ENCODE measurements at places on chromosomes 6 and 20.

DNA sequence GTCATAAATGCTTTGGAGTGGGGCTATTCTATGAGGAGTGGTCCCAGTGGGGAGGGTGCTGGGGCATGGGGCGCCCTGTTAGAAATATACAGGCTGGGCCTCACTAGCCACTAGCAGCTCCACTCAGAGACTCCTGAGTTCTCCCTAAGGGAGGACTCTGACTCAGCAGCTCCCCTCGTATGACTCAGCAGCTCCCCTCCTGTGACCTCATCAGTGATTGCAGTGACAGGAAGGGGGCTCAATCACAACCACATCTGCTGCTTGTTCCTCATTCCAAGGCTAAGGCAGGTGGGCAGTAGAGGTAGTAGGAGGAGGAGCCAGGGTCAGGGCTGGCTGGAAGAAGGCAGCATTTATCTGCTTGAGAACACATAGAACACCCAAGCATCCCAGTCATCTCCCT lies 73.7 kb downstream of the PRND start:
- peak; percentile 29 for DNase-seq

DNA sequence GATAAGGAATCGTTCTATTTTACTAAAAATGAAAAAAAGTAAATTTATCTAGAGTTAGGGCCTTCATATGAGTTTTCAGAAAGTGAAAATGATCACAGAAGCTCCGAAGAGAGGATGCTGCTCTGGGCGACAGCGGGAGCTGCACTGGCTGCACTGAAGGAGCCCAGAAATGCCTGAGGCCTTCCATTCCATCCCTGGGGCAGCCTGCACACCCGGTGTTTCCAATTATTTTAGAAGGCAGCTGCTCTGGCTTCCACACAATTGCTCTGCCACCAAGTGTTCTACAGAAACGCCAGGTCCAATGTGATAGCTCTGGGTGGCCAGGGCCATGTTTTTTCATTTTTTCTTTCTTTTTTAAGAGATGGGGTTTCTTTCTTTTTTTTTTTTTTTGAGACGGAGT lies 3.6 kb downstream of the DTNBP1 start:
- no peak for DNase-seq

DNA sequence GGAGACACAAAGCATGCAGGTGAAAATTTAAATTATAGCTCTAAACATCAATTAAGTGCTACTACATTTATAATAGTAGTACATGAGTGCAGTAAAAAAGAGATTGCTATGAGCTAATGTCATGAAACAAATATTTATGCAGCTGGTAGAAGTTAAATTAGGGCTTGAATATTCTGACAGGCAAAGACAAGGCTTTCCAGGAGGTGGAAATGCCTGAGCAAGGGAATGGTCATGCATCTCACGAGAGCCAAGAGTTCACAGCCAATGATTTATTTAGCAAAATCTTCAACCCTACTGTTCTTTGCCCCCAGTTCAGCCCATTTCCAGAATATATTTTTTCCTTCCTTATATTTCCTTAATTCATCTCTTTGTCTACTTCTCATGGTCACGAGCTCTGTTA lies 128.9 kb downstream of the HIVEP2 start:
- DNase-seq: no peak

GRCh38 chr6:111823831-111824607 lies 49.2 kb downstream of the FYN start:
- DNase-seq: no peak

DNA sequence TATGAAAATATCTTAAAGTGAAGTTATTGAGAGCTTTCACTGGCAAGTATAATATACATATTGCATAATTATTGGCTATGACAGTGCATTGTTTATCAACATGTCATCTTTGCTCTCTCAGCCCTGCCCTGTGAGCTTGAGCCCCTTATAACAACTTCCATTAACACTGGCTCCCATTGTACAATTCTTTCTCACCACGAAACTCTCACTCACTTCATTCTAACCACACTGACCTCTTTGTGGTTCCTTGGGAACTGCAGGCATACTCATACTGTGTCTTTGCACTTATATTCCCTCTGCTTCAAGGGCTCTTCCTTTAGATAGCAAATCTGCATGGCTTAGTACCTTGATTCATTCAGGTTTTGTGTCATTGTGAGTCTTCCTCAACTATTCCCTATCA lies 411.8 kb downstream of the CDKAL1 start:
- peak; percentile 52 for DNase-seq

DNA sequence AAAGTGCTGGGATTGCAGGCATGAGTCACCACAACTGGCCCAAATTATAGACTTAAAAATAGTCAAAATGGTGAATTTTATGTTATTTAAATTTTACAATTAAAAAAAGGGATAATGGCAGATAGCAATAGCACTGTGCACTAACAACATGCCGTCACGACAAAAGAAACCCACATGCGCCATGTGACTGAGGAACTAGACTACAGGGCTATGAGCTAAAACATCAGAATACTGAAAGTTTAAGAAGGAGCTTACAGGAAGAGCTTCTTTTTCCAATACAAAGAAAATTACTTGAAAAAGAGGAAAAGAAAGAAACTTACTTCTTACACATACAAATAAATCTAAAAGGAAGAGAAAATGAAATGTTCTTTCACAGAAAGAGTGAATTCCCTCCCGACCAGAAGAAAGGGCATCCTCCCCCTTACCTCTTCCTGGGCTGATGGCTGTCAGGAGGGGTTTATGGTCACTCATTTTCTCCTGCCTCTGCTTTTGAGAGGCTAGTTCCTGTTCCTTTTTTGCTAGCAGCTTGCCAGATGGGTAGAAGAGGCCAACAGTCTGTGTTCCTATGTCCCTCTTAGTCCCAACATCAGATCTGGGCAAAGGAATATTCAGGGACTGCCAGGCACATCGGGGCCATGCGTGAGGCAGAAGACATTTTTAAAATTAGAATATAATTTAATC lies 54.5 kb downstream of the DZANK1 start:
- DNase-seq: no peak

GRCh38 chr6:97186416-97186999 lies 96.5 kb downstream of the MMS22L start:
- DNase-seq: peak; percentile 49

DNA sequence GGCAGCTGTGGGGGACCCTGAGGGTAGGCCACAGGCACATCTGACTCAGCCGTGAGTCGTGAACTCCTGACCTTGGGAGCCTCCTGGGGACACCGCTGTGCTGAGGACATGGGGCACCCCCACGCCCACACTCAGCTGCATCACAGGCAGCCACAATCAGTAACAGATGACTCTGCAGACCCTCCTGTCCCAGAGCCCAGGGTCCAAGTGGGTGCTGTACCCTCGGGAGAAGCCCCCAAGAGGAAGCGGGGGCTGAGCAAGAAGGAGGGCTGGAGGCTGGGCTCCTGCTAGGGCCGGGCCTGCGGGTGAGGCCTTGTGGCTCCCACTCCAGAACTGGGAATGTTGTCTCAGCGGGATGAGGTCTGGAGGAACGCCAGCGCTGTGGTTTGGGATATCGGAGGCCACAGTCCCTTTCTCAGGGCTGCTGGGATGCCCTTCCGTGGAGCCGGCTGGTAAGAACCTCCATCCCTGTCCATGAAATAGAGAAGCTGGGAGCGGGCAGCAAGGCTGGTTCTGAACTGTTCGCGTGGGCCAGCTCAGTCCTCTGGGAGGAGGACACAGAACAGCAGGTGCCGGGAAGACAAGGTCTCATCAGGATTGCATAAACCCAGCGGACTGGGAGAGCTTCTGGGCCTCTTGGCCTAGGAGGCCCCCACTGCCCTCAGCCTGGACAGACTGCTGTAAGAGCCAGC lies 3.1 kb upstream of the LAMA5 start:
- no peak for DNase-seq

GRCh38 chr6:136593748-136594490 lies 43.7 kb upstream of the MAP7 start:
- peak; percentile 81 for DNase-seq

DNA sequence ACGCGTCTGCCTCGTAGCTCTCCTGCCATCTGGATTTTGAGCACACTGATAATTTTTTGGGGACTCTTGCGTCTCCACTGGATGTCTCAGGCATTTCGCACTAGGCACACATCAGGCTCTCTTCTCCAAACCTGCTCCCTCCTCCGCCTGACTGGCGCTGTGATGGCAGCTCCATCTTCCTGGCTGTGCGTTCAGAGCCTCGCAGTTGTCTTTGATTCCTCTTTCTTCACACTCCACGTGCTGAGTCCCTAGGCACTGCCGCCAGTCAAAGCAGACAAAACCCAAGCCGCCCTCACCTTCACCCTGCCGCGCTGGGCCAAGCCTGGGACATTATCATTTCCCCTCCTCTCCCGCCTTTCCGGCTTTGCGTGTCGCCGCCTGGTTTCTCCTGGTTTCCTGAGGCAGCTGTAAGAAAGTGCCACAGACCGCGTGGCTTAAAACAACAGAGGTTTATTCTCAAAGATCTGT lies 778 bp downstream of the PSMG4 start:
- peak; percentile 35 for DNase-seq

- DNase-seq: no peak
These were observed 103.6 kb downstream of the ZMYND8 start for GRCh38 chr20:47252879-47253307.

- no peak for DNase-seq
These were observed 45.1 kb upstream of the MCM9 start for GRCh38 chr6:118980063-118980462.

DNA sequence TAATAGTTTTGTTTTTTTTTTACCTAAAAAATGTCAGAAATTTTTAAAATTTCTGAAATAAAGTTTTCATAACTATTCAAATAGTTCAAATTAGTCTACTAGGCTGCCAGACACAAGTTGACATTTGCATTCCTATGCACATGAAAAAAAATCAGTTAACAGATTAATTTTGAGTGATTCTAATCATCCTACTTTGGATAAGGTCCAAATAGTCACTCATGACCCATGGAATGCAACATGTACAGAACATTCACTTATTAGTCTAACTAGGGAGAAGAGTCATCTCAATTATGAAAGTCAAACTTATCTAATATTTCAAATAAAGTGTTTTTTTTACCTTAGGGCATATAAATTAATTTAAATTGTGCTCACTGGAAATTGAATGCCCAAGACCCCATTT lies 390.2 kb downstream of the EPM2A start:
- DNase-seq: peak; percentile 4

DNA sequence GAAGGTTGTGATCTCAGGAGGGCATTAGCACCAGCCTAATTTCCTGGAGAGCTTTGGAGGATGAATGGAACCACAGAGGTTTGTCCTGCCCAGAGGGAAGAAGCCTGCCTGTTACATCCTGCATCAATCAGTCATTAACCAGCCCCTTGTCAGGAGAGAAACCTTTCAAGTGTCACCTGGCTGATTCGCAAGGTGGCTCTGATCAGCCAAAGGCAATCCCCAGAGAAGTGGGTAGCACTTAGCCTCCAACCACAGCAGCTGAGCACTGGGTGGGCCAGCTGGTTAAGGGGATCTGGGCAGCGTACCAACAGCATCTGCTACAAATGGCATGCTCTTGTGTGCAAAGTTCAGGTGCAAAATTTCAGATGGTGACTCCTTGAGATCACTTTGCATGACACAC lies 26.9 kb downstream of the ANKEF1 start:
- no peak for DNase-seq

DNA sequence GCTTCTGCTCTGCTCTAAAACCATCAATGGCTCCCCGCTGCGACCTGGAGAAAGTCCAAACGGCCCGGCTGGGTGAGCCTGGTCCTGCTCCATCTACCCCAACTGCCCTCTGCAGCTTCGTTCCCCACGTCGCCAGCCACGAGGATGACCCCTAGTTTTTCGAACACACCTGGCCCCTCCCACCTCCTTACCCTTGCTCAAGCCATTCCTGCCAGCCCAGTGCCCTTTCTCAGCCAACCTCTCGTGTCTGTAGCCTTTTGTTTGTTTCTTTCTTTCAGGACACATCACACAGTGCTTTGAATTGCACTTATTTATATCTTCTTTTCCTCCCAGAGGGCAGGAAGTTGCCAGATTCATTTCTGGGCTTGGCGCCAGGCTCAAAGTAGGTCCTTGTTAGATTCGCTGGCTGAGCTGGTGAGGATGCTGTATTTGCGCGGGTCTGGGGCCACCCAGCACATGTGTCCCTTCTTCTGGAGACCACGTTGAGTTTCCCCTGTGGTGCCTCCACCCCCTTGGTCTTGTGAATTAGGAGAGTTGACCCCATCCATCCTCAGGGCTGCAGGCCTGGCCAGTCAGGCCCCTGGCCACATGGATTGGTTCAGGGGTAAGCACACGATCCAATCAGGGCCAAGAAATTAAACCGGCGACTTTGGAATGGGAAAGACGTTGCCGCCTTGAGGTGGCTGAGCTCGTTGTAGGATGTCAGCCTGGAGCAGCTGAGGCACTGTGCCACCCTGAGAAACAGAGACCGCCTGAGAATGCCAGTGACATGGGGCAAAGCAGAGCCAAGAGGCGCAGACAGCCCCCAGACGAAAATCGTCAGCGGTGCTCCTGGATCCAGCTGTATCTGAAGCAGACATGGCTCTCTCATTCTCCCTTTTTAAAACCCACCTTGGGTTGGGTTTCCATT lies 156.0 kb downstream of the CEBPB start:
- peak; percentile 87 for DNase-seq

DNA sequence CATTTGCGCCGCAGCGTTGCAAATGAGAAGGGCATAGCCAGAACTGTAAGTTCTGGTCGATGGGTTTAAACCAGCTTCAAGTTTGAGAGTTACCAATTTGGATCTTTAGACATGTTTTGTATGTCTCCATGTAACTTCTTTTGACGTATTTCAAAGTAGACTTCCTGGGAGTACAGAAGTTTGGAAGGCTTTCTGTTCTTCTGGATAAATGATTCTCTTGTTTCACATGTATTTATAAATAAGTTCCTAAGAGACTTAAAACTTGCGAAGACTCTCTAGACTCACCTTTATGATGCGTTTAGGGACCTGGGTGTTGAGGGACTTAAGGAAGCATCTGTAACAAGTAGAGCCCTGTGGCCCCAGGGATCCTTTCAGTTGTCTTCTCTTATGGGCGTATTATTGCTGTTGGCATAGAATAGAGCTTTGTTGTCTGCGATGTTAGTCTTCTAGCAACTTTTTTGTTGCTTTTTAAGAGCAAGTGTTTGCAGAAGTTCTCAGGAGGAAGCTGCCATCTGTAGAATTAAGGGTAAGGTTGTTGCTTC lies 1.3 kb downstream of the CDYL start:
- peak; percentile 26 for DNase-seq

DNA sequence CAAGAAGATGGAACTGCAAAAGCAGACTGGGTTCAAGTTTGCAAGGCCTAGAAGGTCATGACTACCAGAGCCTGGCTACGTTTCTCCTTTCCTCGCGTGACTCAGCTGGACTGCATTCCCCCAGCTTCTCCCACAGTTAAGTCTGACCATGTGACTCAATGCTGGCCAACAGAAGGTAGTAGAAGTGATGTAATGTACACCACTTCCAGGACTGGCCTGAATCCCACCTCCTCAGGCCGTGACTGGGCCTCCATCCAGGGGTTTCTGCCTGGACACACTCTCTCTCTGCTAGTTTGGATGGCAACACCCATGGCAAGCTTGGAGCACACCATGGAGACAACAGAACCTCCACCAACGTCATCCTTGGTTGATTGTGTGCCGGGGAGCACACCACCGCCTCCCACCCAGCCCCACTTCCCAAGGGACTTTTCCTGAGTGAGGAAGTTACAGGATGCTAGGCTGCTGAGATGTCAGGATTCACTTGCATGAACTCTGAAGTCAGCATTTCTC lies 112.0 kb upstream of the CDYL start:
- DNase-seq: no peak

- DNase-seq: no peak
These were observed 86.0 kb downstream of the SESN1 start for GRCh38 chr6:109008537-109009235.

All from COLO829 (cell line).